Activated CD8-positive, alpha-beta memory T cell treated with anti-CD3 and anti-CD28 coated beads, Interleukin-2, amount 10 ng/mL, durations not matched to agents 7 days and 5 days (primary cell): ENCODE measurements at places on chromosomes 12 and 14.

- H3K4me3 ChIP-seq: no peak overlapping the region
- no peak for DNase-seq
- H3K36me3 ChIP-seq: no peaks in the 10 kb centered on the region
- no peaks in the 10 kb centered on the region for H3K27me3 ChIP-seq
- H3K4me1 ChIP-seq: no peaks in the 10 kb centered on the region
Measured at GRCh38 chr14:44529026-44529425, 21.9 kb upstream of the FSCB start.

- H3K4me1 ChIP-seq: no peaks in the 10 kb centered on the region
- no peaks in the 10 kb centered on the region for H3K36me3 ChIP-seq
- no peak overlapping the region for H3K4me3 ChIP-seq
- H3K27ac ChIP-seq: no peak overlapping the region
- no peak for DNase-seq
Measured at GRCh38 chr12:110966081-110966760, 45.8 kb upstream of the MYL2 start.

DNA sequence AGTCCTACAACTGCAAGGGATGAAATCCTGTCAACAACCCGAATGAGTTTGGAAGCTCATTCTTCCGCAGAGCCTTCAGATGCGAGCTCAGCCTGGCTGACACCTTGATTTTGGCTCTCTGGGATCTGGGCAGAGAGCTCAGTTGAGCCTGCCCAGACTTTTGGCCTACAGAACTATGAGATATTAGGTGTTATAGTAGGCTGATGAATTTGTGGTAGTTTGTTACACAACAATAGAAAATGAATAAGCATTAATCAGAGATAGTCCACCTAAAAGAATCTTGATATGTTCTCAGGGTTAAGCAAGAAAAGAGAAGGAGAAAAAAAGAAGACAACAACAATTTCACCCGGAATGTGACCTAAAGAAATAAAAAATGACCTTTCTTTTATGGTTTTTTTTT lies 30.4 kb upstream of the GZMB start:
- no peak overlapping the region for H3K4me3 ChIP-seq
- peak overlapping the region; percentile 89 for H3K27ac ChIP-seq
- DNase-seq: no peak
- peaks cover 9% of the 10 kb centered on the region for H3K36me3 ChIP-seq
- no peaks in the 10 kb centered on the region for H3K27me3 ChIP-seq
- peaks cover 90% of the 10 kb centered on the region for H3K4me1 ChIP-seq

DNA sequence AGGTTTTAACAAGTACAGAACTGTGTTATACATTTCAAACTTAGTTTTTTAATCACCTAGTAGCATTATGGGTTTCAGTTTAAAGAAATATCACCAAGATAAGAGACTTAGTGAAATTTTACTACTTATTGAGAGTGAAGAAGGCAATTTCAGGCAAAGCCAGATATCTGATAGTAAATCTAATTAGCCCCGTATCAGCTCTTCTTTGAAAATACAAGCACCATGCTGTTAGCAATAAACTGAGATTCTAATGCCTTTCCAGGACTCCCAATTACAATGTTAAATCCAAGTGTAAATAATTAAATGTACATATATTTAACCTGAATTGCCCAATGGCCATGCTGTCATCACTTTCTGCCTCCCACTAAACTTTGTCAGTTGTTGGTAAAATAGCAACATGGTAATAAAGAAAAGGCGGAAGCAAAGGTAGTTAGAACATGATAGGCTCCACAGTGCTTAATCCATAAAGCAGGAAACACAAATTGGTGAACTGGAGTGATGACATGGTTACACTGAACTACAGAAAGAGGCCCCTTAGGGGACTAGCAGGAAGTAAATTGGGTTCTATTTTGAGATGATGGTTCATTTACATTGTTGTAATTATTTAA lies 646.1 kb downstream of the C12orf50 start:
- DNase-seq: no peak
- no peaks in the 10 kb centered on the region for H3K4me1 ChIP-seq
- no peaks in the 10 kb centered on the region for H3K27me3 ChIP-seq
- H3K4me3 ChIP-seq: no peak overlapping the region
- no peak overlapping the region for H3K27ac ChIP-seq

GRCh38 chr12:63495974-63496373 lies 172.3 kb downstream of the DPY19L2 start:
- no peaks in the 10 kb centered on the region for H3K27me3 ChIP-seq
- no peaks in the 10 kb centered on the region for H3K36me3 ChIP-seq
- no peaks in the 10 kb centered on the region for H3K4me1 ChIP-seq
- no peak for DNase-seq
